Stimulated activated CD8-positive, alpha-beta memory T cell treated with anti-CD3 and anti-CD28 coated beads, Interleukin-4, amount 100 ng/mL, for 48 hours (primary cell): ENCODE measurements at places on chromosomes 4 and X.

DNA sequence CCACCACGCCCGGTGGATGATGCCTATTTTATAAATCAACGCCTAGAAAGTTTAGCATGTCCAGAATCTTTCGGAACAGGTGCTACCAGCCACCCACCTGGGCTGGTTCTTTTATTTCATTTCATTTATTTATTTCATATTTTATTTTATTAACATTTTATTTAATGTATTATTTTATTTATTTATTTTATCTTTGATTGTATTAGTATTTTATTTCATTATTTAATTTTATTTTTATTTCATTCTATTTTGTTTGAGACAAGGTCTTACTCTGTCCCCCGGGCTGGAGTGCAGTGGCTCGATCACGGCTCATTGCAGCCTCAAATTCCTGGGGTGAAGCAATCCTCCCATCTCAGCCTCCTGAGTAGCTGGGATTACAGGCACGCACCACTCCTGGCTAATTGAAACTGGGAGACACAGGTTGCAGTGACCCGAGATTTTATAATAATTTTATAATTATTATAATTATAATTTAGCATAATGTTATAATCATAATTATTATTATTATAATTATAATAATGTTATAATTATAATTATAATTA is 187.2 kb downstream of the SHOX start:
- no peak for DNase-seq

- no peak for DNase-seq
Measured at GRCh38 chr4:165553221-165553810, 174.5 kb downstream of the CPE start.

GRCh38 chr4:113109106-113109718 is 59.8 kb downstream of the ANK2 start:
- no peak for DNase-seq

GRCh38 chr4:130705023-130705422 is 1609.1 kb downstream of the C4orf33 start:
- DNase-seq, result no peak

GRCh38 chr4:121973816-121974215 is 22.0 kb upstream of the TRPC3 start:
- DNase-seq, result no peak

DNA sequence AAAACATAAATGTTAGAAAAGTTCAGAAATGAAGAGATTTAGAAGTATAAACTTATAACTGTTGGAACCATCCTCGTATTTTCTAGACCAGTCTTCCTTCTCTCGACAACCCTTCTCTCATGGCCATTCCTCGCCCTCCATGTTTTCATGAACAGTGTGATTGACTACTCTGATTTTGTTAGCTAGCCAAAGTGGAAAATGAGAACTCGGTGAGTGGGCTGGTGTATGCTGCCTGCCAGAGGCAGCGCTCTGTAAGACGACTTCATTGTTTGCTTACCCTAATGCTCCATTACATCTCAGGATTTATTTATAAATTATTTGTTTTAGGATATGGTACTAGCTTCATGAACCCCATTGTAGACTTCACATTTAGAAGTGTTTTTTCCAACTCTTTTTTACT is 153.0 kb downstream of the CBR4 start:
- no peak for DNase-seq

DNA sequence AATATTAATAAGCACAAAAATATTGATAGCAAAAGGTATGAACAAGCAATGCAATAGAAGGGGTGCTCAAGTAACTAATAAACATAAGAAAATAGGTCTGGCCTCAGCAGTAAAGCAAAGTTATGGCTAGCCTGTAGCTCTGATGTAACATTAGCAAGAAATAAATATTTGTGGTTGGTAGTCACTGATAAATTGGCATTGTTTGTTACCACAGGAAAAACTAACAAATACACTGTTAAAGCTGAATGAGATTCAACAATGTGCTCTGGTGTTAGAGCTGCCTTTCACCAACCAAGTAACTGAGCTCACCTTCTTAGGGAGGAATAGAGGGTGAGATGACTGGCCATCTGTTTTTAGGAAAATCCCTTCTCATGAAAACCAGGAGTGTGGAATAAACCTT is 71.4 kb downstream of the AREG start:
- no peak for DNase-seq

- DNase-seq, result no peak
Measured at GRCh38 chr4:186342582-186342981, 76.6 kb downstream of the F11 start.

- DNase-seq, result peak; percentile 50
Measured at GRCh38 chrX:10106806-10107205, 50.0 kb upstream of the CLCN4 start.

- DNase-seq, result peak; percentile 36
Measured at GRCh38 chr4:152937336-152938236, 1.5 kb downstream of the FHDC1 start.

DNA sequence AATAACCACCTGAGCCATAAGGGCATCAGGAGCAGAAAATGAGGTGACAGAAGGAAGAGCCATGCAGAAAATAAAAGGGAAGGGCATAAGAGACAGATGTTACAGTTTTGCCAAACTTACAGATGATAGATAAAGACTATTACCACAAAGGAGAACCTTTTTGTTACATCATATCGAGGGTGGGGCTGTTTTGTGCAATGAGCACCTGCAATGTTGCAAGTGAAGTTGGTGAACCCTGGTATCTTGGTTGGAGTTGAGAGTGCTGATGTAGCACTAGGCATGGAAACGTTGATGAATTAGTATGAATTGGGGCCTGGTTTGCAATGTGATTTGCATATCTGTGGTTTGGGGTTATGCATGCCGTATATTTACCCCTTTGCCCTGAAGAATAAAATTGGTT is 119.8 kb upstream of the TEX13D start:
- DNase-seq, result peak; percentile 25

- no peak for DNase-seq
Measured at GRCh38 chr4:95510145-95510544, 38.6 kb downstream of the UNC5C start.

DNA sequence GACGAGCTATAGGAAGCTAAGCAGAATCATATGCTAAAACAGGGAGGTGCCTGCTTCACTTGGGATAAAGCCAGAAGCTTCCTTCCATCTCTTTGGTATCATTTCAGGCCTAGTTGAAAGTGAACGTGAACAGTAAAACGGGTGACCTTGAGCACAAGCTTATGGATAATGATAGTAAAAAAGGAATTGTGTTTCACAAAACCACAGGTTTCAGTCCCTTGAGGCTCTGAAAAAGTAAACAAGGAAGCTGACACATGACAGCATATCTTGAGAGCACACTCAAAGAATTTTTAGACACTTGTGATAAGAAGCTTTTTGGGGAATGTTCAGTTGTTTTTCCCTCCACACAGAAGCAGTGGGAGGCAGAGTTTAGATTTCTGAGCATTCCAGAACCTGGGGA is 286.1 kb downstream of the DCHS2 start:
- DNase-seq, result no peak

GRCh38 chr4:26161030-26161824 is 159.6 kb upstream of the RBPJ start:
- peak; percentile 36 for DNase-seq

GRCh38 chr4:141739636-141740035 is 103.3 kb downstream of the IL15 start:
- DNase-seq, result no peak

- no peak for DNase-seq
Measured at GRCh38 chr4:111696505-111696904, 448.7 kb upstream of the FAM241A start.

DNA sequence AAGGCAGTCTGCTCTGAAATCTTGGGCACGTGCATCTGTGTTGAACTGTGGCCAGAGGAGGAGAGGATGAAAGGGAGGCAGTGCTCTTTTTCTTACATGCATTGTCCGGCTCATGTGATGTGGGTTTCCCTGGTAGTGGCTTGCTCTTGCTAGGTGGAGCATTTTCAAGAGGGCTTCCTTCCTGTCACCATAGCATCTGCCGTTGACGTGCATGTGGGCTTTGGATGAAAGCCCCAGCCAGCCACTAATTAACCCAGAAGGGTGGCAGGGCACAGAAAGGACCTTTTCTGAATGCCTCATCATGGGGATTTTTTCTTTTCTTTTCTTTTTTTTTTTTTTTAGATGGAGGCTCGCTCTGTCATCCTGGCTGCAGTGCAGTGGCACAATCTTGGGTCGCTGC is 121.3 kb downstream of the GPR143 start:
- DNase-seq, result peak; percentile 44

GRCh38 chr4:175779081-175779620 is 32.9 kb downstream of the GPM6A start:
- DNase-seq, result no peak

DNA sequence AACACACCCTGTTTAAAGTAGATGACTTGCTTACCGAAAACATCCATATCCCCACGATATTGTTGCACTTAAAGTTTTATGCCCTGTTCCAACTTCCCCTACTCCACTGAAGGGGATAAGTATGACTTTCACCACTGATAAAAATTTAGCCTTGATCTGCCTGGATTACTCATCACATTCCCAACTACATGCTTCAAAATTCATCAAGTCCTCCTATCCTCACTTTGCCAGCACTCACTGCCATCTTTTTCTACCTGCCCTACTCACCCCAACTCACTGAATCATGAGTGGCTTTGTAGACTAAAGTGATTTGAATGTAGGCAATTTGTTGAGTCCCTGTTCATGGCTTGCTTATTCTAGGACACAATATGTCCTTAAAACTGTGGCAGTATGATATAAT is 12.2 kb upstream of the GPRIN3 start:
- DNase-seq, result no peak

GRCh38 chr4:76894537-76895255 is 3.2 kb downstream of the SOWAHB start:
- DNase-seq, result no peak

DNA sequence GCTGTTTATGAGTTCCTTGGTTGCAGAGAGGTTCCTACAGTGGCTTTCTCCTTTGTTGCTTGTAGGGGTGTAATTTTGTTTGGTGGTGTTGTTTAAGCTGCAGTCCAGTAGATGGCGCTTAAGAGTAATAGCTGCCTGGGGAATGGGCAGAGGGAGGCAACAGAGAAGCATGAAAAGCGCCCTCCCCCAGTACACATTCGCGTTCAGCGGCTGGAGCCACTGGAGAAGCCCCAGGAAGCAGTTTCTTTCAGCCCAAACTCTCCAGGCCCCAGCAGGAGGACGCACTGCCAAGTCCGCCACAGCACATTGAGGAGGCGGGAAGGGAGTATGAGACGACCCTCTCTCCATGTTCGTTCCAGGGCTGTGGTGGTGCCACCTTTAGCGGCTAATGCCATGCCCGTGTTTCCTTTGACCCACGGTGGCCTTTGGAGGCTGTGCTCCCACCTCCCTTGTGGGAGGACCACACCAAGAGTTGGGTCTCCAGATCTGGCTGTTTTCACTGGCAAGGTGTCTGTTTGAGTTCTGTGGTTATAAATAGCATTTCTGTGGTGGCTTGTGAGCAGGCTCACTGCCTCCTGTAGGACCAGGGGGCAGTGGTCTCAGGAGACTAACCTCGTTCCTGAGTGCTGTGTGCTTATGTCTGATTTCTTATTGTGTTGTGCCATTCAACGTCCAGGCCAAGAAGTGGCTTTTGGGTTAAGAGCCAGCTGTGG is 252.3 kb downstream of the ARHGAP10 start:
- no peak for DNase-seq

GRCh38 chrX:16839219-16839851 is 30.8 kb downstream of the RBBP7 start:
- no peak for DNase-seq

GRCh38 chr4:140777386-140777785 is 21.2 kb upstream of the TBC1D9 start:
- no peak for DNase-seq

GRCh38 chr4:108520807-108521206 is 99.6 kb upstream of the RPL34 start:
- DNase-seq, result no peak

DNA sequence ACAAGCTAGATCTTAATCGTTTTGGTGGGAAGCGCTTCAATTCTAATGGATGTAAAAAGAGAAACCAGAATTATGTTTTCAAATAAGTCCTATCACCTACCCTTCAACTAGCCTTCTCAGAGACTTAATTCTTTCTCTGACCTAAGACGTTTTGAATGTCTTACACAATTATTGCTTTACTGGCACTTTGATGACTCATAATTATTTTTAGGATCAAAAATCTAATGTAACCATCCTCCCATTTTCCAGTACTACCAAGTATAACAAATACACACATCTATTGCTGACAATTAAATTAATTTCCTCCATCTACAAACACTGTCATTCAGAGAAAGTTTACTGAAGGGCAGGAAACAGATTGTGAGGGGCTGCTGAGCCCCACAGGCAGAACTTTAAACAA is 108.6 kb downstream of the PPP3CA start:
- no peak for DNase-seq

- DNase-seq, result no peak
Measured at GRCh38 chr4:40548256-40548655, 81.4 kb downstream of the RBM47 start.

- no peak for DNase-seq
Measured at GRCh38 chrX:12825801-12826200, 34.6 kb downstream of the PRPS2 start.

DNA sequence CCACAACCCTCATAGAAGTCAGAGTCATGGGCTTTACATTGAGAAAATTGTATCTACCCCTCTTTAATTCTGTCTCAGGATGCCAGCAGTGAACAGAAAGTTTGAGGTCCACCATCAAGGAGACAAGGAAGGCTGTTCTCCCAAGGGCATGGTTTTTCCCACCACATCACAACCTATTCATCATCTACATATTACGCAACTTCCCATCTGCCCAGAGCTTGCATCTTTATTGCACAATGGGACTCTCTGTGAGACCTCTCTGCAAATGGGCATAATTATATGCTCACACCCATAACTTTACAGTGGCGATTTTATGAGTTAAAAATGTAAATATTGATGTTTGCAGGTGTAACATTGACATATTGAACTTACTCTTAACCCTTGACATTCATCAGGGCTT is 38.9 kb downstream of the PAGE2 start:
- no peak for DNase-seq

DNA sequence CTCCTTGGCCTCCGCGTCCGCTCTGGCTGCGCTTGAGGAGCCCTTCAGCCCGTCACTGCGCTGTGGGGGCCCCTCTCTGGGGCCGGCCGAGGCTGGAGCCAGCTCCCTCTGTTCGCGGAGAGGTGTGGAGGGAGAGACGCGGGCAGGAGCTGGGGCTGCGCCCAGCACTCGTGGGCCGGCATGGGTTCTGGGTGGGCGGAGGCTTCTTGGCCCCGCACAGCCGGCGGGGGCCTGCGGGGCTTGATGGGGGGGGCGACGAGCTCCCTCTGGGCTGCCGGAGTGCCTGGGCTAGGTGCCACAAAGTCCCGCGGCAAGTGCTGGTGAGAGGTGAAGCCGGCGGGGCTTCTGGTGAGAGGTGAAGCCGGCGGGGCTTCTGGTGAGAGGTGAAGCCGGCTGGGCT is 61.9 kb downstream of the ANKRD50 start:
- DNase-seq, result no peak

GRCh38 chr4:181877329-181877848 is 365.8 kb upstream of the TENM3 start:
- no peak for DNase-seq

GRCh38 chrX:10486373-10486772 is 134.0 kb downstream of the MID1 start:
- no peak for DNase-seq

DNA sequence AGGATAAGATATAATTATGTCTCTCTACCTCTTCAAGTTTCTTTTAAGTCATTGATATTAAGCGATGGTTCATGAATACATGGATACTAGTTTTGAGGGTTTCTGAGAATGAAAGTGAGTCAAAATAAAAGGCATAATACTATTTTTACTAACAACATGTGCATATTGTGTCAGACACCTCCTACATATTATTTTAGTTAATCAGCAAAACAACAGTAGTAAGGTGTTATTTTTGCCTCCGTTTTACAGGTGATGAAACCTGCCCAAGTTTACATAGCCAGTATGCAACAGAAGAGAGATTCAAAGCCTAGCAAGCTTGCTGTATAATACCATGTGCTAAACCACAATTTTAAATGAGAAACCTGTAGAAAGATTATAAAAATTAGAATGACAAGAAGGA is 544.1 kb downstream of the EPHA5 start:
- no peak for DNase-seq
